ENCODE measurements at places on chromosomes 13 and 19. TPM values are rescaled to one million over a fixed set of nuclear protein-coding genes. Genes with fewer than 3 reads are reported as not detected.

DNA sequence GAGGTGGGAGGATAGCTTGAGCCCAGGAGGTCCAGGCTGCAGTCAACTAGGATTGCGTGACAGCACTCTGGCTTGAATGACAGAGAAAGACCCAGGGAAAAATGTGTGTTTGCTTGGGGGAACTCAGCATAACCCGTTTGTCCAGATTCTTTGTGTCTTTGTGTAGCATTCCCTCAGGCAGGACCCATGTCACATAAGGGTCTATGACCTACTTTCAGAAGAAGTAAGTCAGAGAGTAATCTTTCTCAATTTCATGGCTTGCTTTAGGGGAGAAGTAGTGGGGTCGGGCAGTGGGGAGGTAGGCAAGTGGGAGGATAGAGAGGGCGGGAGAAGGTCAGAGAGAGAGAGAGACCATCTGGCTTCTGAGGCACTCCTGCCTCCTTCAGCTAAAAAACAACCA lies 11.9 kb upstream of the PSPC1 start:
- DNase-seq = no peak

DNA sequence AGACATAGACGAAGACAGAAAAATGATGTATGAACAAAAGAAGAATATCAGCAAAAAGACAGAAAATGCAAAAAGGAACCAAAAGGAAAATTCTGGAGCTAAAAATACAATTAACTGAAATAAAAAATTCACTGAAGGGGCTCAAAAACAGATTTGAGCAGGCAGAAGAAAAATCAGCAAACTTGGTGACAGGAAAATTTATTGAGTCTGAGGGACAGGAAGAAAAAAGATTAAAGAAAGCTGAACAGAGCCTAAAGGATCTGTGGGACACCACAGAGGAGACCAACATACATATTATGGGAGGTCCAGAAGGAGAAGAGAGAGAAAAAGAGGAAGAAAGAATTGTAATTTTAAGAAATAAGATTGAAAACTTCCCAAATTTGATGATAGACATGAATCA lies 7.4 kb upstream of the LSR start:
- DNase-seq = no peak

DNA sequence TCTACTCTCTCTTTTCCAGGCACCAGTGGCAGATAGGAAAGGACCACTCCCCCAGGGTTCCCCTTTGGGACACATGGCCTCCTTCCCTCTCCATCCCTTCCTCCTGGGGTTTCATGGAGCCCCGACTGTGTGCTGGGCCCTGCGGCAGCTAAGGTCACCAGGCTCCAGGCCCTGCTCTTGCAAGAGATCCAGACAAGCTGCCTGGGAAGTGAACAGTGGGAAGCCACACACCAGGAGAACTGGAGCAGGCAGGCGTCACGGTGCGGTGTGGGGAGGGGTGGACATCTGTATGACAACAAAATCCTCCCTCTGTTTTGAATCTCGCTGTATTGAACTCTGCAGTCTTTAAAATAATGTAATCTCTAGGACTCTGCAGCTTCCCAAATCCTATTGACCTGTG lies 330.1 kb downstream of the UQCRFS1 start:
- no peak for DNase-seq

GRCh38 chr19:38291855-38292254 lies 12.2 kb upstream of the C19orf33 start:
- no peak for DNase-seq

GRCh38 chr13:93857126-93857525 lies 622.4 kb downstream of the DCT start:
- no peak for DNase-seq

GRCh38 chr13:50611117-50611781 lies 232.2 kb downstream of the DLEU7 start:
- no peak for DNase-seq

DNA sequence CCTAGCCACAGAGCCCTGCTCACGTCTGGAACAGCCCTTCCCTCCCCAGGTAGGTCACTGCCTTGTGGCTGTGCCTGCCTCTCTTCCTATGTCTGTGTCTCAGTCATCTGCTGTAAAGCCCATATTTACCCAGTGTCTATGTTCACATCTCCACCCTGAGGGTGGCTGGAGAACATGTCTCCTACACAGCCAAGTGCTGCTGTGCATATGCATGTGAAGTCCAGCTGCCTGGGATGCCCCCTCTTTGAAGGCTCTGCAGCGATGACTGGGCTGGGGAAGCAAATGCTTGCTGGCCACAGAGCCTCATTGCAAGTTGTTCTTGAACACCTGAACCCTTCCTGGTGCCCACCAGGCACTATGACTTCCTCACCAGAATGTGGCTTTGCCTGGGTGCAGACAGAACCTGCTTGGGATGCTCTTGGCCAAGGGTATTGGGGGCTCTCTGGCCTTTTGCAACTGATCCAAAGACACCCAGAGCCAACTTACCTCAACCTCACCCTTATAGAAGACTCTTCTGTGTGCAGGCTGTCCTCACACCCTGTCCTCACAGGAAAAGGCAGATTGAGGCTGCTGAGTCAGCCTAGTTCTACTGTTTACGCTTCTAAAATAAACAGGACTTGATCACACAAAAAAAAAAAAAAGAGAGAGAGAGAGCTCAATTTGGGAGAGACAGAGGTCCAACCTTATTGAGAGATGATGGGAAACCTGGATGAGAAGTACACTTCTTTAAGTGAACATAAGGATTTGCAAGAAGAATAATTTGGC lies 26.5 kb downstream of the MRPL57 start:
- DNase-seq = no peak

DNA sequence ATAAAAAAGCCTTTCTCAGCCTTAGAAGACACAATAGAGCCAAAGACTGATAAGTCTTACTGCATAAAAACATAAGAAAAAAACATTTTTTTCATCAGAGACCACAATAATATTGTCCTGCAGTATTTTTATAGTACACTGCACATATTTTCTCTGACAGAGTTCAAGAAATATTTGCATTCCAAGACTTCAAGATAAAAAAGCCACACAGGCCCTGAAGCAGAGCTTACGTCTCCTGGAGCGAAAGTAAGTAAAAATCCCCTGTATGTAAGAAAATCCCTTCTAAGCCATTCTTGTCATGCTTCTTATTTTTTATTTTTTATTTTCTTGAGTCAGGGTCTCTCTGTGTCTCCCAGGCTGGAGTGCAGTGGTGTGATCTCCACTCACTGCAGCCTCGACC lies 755.9 kb downstream of the LIG4 start:
- DNase-seq = no peak

GRCh38 chr19:10687518-10688288 lies 13.5 kb upstream of the QTRT1 start:
- DNase-seq = no peak

DNA sequence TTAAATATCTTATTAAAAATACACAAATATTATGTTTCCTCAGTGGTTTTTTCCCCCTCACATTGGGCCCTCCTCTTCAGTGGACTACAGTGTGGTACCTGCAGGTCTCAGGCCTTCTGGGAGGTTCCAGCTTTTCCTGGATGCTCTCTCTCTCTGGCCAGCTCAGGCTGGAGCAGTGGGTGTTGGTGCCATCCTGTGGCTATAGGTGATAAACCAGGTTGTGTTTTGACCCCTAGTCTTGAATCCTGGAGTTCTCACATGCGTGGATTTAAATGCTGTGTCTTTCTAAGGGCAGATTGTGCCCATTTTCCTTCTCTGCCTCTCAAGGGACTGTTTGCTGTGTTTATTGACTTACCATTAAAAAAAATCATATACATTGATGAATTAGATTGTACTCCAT lies 41.2 kb upstream of the ZNF527 start:
- DNase-seq = no peak

DNA sequence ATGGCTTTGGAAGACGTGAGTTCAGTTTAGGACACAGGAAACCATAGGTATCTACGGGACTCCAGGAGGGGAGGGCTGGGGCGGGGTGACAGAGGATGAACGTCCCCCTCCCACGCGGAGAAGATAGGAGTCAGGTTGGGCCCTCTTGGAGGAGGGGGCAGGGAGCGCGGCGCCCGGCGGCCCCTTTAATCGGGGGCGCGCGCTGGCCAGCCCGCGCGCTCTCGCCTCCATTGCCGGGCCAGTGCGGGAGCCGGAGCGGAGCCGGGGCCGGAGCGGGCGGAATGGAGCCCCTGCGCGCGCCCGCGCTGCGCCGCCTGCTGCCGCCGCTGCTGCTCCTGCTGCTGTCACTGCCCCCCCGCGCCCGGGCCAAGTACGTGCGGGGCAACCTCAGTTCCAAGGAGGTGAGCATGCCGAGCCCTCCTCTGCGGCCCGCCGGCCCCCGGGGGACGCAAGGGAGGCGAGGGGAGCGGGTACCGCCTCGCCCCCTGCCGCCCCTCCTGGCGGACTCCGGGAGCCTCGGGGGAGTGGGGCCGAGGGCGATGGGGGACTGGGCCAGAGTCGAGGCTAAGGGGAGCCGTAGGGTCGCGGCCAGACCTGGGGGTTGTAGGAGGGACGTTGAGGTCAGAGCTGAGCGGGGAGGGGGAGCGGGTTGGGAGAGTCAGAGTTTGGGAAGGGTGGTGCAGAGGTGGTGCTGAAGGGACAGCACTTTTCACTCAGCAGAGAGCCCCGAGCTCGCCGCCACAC lies at the start of gene TMEM145:
Gene TMEM145, plus strand, starts transcription at position 214 of the 744 bp plus-strand sequence. Its CDS starts 68 bp downstream, at position 282.
- DNase-seq = no peak

DNA sequence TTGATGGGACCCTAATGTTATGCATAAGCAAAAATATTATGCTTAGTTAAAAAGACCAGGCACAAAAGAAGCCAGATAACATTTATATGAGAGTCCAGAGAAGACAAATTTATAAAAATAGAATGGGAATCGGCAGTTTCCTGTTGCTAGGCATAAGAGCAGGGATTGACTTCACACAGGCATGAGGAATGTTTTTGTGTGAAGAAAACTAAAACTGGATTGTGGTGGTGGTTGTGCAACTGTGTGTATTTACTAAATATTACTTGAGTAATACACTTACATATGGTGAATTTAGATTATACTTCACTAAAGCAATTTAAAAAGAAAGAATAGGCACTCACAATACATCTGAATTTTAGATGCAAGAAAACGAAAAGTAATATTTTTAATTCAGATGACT lies 108.3 kb downstream of the SLITRK1 start:
- DNase-seq = no peak

DNA sequence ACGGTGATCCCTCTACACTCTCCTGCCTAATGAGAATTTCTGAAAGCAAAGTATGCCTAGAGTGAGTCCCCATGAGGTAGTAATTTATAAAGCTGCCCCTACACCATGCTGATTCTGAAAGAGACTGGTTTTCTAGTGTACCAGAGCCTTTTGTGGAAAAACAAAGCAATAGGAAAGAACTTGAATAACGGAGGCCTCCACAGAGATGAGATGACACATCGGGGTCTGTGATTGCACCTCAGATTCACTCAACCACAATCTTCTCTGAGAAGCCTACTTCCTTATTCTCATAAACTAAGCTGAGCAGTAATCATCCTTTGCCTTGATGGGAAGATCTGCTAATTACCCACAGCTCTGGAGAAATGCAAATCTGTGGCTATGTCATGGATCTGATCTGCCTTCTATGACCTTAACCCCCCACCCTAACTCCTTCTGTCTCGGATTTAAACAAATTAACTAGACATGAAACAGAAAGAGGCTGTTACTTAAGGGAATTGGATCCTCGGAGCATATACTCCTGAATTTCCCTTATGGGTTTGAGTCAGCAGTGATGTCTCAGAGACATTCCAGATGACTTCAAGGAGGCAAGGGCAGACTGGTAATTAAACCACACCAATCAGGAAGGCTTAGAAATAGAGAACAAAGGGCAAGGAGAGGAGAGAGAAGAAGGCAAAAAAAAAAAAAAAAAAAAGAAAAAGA lies 128.0 kb downstream of the DCT start:
- DNase-seq = peak; percentile 77

DNA sequence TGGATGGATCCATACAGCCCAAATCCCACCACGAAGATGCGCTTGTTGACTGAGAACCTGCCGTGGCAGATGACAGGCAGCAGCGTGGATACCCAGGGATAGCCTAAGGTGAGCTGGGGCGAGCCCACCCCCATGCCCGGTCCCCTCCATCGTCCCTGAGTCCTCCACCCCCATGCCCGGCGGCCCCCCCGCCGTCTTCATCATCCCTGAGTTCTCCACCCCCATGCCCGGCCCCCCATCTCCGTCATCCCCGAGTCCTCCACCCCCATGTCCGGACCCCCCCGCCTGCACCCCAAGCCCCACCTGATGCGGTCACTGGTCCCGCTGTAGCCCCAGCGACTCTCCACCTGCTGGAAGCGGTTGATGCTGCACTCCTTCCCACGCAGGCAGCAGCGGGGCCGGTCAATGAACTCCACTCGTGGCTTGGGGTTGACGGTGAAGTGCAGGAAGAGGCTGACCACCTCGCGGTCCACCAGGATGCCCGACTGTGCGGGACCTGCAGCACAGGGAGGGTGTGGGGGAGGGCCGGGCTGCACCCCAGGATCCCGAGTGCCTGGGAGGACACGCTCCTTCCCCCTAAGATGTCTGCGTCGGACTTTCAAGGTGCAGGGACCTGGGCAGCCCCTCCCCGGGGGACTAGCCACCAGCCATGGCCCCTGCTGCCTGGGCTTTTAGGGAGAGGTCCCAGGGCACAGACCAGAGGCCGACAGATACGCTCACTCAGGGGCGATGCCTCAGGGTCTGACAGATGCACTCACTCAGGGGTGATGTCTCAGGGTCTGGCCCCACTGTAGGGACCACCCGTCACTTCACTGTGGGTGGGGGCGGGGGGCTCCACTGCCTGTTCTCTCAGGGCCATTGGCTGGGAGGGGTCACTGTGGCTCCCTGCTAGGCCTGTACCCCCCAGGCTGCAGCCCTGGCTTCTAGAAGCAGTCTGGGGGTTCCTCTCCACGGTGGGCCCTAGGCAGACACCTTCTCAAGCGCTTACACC lies 28.0 kb downstream of the BTBD2 start:
- DNase-seq = no peak

DNA sequence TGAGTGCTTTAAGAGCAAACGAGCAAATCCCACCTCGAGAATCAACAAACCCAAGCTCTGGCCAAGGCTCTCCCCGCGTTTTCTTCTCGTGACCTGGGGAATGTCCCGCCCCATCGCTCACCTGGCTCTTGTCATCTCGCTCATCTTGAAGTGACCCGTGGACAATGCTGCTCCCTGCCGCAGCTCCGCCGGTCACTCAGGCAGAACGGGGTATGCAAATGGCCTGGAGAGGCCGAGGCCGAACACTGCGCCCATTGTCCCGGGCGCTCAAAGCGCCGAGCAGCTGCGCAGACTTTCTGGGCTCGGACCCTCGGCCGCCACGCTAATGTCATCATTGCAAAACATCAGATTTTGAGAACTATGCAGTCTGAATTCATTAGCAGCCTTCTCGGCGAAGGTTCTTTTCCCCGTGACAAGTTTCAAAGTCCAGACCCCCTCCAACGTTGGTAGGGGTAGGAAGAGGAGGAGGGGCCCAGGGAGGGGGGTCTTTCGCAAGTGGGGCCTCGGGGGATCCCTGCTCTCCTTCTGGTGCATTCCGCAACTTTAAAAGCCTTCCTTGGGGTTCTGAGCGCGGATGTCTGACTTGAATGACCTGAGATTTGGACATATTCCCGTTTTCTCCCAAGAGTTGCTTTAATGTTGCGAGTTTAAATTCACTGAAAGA lies 39.7 kb downstream of the SOX1 start:
- DNase-seq = no peak

The DOCK6 gene
- 56.8 TPM for total RNA-seq

The CRLF1 gene
- total RNA-seq = 16.5 TPM

The NLRP5 gene
- not detected for total RNA-seq

The ZSCAN4 gene
- total RNA-seq = not detected

The CACNA1A gene
- total RNA-seq = 0.29 TPM

The KIRREL2 gene
- total RNA-seq = 1.0 TPM
